ENCODE measurements at places on chromosomes 2 and 18.
A peak's percentile ranks its signal among the peaks of the same experiment; 100 is the strongest.

DNA sequence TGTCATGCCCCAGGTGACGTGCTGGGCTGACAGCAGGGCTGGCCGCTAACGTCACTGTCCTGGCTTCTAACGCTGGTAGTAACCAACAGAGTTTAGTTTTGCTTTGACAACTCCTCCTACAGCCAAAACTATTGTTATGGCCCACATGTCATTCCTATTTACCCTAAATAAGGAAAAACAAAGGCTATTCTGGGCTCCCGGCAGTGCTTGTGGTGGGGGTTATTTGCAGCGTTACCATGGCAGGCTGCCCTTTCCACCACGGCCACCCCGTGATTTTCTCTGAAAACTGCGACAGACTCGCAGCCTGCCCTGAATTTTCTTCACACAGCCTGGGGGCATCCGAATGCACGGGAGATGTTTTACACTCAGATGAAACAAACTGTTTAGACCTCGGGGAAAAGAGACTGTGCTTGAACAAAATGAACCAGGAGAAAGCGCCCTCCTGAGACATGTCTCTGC, 115.2 kb downstream of the FAM210A start:
- peak; percentile 9 for DNase-seq

- no peak for DNase-seq
Observed at GRCh38 chr2:95310651-95311050, 13.5 kb downstream of the KCNIP3 start.

DNA sequence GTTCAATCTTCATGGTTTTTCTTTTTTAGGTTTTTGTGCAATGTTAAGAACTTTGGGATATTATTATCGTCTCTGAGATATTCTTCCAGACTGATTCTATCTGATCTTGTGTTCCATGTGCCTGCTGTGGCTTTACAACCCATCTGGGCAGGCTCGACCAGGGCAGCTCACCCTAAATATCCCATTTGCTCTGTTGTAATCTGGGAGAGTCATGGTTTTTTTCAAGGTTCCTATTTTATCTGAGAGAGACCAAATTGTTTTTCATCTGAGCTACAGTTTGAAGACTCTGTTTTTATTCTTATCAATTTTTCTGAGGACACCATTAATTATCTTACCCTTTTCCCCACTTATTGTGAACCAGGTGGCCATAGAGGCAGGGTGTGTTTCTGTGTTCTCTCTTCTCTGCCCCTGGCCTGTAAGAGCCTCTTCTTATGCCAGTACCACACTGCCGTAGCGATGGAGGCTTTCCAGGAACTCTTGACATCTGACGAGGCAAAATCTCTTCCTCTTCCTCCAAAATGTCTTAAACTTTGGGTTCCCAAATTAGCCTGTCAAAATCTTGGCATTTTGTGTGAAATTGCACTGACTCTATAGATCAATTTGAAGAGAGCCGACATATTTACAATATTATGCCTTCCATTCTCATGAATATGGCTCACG, 3.1 kb downstream of the SP140L start:
- DNase-seq = no peak

- DNase-seq = no peak
Observed at GRCh38 chr2:235149240-235149659, 197.4 kb downstream of the SH3BP4 start.

- DNase-seq = no peak
Observed at GRCh38 chr18:13269013-13269280, 50.4 kb downstream of the LDLRAD4 start.

- DNase-seq = no peak
Observed at GRCh38 chr2:124662946-124663644, 638.0 kb downstream of the CNTNAP5 start.

DNA sequence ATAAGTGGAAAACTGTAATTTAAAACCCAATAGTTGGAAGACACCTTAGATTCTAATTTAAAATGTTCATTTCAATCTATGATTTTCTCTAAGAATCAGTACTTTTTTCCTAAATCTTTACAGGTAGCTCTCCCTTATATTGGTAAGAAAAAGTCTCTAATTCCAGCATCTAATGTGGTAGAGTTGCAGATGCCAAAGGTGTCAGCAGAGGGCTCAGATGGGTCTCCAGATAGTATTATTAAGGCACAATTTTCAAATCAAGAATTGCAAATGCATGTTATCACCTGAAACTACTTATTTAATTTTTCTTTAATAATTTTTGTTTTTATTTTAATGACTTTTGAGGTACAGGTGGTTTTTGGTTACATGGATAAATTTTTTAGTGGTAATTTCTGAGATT, 25.5 kb upstream of the ITGA4 start:
- DNase-seq = no peak

DNA sequence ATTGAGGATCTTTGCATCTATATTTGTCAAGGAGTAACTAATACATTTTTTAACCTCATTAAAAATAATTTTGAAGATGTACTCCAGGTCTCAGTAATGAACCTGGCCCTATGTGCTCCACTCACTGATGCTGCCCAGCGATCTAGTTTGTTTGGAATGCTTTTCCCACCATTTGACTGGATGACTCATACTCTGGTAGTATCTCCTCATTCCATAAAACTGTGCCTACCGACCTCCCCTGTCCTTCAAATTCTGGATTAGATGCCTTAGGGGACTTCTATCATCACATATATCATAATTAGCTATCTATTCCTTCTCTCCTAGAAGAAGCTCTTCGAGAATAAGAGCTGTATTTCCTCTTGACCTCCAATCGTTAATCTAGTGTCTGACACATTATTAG, 83.8 kb downstream of the FAM117B start:
- DNase-seq = peak; percentile 76

DNA sequence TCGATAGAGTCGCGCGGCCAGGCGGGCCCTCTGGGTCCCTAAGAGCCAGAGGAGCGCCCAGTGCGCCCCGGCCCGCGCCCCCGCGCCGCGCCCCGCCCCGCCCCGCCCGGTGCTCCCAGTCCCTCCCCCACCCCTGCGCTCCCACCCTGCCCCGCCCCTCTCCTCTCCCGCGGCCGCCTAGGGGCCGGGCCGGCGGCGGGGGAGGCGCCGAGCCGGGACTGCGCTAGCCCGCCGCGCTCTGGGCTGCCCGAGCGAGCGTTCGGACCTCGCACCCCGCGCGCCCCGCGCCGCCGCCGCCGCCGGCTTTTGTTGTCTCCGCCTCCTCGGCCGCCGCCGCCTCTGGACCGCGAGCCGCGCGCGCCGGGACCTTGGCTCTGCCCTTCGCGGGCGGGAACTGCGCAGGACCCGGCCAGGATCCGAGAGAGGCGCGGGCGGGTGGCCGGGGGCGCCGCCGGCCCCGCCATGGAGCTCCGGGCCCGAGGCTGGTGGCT, at the start of gene GPC1:
GPC1 (plus strand) TSS at position 207 of the 491 bp plus-strand sequence; CDS start at position 463, 256 bp downstream.
- DNase-seq = peak; percentile 86

DNA sequence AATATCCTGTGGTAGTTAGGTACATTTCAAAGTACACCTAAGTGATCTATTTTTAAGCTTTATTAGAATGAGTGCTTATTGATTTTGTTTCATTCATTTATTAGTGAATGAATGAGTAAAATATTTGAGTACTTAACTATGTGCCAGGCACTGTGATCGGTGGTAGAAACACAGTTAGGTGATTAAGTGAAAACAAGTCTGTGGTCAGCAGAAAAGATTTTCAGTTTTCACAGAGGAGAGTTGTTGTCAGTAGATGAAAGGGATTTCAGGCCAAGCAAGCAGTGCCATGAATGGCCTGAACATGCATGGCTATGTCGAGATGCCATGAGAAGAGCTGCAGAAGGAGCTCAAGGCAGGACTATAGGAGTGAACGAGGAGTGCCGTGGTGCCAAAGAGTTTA, 85.9 kb downstream of the SPTBN1 start:
- no peak for DNase-seq

GRCh38 chr2:169693360-169693759, 845 bp downstream of the CFAP210 start:
- DNase-seq = peak; percentile 8

DNA sequence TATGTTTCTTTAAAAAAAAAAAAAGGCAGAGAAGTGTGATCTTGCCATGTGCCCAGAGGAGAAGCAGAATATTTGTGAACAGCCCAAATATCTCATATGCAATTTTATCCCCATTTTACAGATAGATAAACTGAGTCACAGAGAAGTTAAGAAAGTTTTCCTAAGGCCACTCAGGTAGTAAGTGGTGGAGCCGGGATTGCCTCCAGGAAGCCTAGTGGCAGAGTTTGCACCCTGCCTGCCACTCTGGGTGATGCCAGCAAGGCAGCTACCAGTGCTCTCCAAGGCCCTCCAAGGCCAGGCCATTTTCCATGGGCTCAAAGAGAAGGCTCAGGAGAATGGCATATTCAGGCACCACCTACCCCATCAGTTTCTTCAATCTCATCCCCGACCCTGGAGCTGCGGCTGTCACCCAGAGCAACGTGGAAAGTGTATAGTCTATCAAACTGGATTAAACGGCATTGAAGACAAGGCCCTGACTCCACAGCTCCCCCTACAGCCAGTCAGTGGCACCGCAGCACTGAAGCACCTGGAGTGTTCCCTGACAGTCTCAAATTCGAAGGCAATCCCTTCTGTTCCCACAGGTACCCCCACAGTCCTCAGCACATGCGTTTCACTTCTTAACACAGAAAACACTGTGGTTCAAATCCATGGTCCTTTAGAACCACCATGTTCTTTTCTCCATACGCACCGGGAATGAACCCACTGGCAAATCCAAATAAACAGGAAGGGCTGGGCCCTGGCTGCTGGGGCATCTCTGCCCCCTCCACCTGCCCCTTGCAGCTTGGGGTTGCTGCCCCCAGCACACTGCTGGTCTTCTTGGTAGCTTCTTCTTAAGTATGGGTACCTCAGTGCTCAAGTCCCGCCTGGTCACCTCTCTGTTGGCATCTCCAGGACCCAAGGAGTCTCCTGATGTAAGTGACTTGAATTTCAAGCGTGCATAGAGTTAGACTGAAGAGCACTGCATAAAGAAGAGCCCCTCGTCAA, 175.3 kb downstream of the INHBB start:
- peak; percentile 48 for DNase-seq

DNA sequence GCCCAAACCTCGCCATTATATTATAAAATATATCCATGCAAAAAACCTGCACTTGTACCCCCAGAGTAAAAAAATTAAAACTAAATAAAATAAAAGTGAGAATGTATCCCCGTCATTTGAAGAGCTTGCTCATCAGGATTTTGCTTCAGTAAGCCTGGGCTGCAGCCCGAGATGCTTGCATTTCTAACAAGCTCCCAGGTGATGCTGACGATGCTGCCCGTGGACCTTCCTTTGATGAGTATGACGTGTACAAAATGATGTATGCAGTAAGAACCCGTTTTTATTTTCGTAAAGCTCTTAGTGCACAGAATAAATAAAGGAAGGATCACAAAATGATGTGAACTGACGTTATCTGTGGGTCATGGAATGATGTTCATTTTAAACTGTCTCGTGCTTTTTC, 63.5 kb downstream of the CRACDL start:
- no peak for DNase-seq

DNA sequence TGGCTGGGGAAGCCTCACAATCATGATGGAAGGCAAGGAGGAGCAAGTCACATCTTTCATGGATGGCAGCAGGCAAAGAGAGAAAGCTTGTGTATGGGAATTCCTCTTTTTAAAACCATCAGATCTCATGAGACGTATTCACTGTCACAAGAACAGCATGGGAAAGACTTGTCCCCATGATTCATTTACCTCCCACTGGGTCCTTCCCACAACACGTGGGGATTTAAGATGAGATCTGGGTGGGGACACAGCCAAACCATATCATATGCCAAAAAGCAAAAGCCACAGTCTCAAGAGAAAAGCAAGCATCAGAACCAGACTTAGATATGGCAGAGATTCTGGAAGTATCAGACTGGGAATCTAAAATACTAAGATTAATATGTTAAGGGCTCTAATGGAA, 30.0 kb upstream of the SCRN3 start:
- DNase-seq = no peak

GRCh38 chr2:219020604-219021365, 20.5 kb downstream of the CFAP65 start:
- DNase-seq = peak; percentile 40

GRCh38 chr2:20378891-20379519, 28.4 kb upstream of the PUM2 start:
- peak; percentile 91 for DNase-seq

- no peak for DNase-seq
Observed at GRCh38 chr2:189050165-189050712, 76.1 kb downstream of the COL3A1 start.

DNA sequence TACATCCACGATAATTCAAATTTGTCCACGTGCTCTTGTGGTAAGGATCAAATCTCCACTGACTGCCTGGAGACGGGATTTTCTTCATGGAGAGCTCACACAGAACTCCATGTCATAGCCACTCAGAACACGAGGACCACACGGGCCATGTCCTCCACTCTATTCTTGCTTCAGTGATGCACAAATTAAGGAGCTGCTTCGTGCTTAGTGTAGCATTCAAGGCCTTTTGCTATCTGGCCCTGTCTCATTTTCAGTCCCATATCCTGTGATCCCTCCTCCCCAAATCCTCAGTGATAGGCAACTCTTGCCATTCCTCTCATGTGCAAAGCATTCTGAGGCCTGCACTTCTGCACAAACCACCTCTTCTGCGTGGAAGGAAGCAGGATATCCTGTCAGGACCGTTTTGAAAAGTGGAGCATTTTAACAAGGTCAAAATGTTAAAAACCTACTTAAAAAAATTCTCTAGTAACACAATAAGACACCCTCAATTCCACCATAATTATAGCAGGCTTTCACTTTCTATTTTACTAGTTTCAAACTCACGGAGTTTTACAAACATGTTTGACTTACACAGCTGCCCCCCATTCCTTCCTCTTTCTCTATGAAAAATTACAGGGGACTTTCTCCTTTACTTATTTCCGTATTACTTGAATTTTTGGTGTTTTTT, 35.2 kb downstream of the ST3GAL5 start:
- no peak for DNase-seq

DNA sequence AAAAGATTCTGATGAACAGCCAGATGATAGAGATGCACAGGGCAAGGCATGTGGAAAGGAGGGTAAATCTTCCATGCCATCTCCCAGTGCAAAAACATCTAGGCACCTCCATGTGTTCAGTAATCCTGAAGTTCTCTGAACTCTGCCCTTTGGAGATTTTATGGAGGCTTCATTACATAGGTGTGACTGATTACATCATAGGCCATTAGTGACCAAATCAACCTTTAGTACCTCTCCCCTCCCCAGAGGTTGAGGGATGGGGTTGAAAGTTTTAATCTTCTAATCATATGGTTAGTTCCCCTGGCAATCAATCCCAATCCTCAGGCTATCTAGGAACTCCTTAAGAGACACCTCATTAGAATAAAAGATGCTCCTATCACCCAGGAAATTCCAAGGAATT, 2190.2 kb upstream of the PIK3C3 start:
- no peak for DNase-seq
